Fibroblast of upper back skin (primary cell): ENCODE measurements at places on chromosomes 7 and 10.
A peak's percentile ranks its signal among the peaks of the same experiment; 100 is the strongest.

DNA sequence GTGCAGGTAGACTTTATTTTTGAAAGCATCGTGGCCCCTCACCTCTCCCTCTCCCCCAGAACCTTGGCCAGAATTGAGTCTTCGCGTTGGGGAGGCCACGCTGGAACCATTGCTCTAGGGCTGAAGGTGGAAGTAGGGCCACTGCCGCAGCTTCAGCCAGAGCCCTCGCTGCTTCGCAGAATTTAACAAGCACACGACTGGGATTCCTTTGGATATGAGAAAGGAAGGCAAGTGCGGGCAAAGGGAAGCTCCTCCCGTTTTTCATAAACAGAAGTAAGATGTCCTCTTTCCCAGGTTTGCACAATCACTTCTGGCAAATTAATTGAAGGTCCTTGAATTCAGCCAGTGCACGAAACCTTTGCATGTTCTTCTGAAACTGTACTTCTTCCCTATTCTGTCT is 168.1 kb downstream of the CCDC3 start:
- DNase-seq: no peak

GRCh38 chr10:103613616-103614015 is 120.1 kb downstream of the NEURL1 start:
- no peak for DNase-seq

DNA sequence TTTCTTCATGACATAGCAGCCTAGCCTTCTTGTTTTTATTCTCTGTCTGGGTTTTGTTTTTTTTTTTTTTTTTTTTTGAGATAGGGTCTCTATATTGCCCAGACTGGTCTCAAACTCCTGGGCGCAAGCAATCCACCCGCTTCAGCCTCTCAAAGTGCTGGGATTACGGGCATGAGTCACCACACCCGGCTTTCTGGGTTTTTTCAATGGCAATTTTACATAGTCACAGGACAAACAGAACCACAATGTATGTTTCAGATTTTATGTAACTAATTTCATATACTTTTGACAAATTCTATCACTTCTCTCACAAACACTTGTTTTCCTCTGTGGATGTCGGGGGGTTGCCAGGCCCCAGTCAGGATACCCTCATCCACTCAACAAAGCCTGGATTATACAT is 16.5 kb downstream of the DOCK4 start:
- DNase-seq: no peak

DNA sequence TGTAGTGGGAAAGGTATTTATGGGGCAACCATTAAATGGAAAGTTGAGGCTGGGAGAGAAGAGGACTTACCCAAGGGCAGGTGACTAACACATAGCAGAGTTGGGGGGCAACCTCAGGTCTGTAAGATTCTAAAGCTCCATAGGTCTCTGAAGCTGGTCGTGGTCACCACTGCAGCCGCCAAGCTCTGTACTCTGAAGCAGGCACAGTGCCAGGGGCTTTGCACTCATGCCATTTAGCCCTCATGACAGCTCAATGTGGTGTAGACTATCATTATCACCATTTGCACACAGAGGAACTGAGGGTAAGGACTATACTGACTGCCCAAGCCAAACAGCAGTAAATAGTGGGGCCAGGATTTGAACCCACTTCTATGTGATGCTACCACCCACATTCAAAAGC is 32.5 kb upstream of the TMEM273 start:
- peak; percentile 13 for DNase-seq

GRCh38 chr10:73501651-73502050 is 5.8 kb upstream of the PPP3CB start:
- DNase-seq: no peak

GRCh38 chr7:151186640-151187408 is at the start of gene ASB10:
ASB10 (minus strand) TSS chr7:151187250; CDS start chr7:151187130, 120 bp downstream.
- DNase-seq: no peak

DNA sequence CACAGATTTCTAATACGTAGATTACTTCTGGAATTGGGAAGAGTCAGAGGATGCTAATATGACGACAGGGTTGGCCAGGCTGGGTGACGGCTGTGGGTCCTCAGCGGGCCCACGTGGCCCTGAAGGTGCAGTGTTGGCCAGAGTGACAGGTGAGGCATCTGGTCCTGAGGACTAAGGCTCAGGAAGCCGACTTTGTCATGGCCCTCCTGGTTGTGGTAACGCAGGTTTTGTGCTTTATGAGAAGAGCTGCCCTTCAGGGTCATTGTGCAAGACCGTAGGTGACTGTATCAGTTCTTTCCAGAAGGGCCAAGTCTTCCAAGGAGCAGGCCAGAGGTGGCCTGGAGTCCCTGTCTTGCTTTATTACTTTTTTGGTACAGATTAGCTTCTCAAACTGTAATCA is 2.5 kb downstream of the EIF3B start:
- no peak for DNase-seq

- no peak for DNase-seq
Observed at GRCh38 chr7:5357951-5358350, 65.7 kb downstream of the TNRC18 start.

GRCh38 chr7:76282344-76283253 is 19.9 kb upstream of the HSPB1 start:
- no peak for DNase-seq

DNA sequence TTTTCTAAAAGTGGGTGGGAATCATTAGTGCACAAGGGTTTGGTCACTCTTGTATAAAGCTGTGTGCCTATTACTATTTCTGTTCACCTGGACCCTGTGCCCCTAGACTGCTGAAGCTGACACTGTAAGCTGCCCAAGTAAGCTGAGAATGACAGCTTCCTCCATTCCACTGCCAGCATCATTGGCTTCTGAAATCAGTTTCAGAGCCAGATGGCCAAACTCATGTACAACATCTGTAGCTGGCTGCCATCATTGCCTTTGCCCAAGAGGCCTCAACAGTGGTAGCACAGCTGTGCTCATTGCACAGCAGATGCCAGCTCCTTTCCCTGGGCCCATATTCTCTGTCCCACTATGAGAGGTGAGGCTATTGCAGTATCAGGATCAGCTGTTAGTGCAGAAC is 165.7 kb downstream of the CPEB3 start:
- no peak for DNase-seq

DNA sequence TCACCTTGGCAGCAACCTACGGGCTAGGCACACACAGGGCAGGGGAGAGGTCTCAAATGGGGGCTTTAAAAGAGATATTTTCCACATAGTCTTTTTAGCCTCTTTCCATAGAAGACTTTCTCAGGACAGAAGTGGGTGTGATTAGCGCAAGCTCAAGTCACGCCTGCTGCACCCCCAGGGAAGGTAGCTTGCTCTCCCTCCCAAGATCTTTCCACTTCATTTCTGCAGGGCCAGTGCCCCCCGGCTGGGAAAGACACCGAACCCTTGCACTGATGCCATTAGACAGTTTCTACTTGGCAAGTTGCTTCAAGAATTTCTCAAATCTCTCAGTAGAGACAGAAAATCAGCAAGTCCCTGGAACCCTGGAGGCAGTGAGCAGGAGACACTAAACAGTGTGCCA is 19.4 kb downstream of the CHST15 start:
- DNase-seq: no peak

DNA sequence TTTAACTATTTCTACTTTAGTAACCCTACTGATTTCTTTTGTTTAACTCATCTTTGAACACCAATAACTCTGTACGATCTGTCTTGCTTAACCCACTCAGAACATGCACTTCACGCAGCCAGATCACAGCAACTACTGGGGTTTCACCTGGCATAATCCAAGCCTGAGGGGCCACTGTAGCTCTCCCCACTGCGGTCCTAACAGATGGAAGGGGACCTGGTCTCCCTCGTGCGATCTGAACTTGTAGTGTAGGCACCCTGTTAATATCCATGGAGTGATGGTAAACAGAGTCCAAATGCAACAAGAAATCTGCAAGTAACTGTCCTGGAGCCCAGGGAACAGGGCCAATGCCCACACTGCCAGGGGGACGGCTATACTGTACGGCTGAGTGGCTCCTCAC is 45.5 kb downstream of the INSIG1 start:
- no peak for DNase-seq

DNA sequence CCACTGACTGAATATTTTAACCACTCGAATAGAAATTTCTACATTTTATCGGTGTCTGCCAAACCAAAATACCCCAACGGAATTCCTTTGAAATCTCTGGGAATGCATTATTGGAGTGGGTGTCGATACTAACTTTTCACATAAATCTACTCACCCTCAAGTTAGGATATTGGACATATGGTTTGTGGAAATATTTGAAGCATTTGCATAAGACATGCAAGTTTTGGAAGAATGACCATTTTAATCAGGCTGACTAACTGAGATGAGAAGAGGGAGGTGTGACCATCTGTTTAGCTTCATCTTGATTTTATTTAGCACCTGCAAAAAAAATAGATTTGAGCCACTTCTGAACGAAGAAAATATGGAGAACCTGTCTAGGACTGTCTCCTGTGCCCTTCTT is 61.2 kb downstream of the KLF6 start:
- DNase-seq: peak; percentile 96

DNA sequence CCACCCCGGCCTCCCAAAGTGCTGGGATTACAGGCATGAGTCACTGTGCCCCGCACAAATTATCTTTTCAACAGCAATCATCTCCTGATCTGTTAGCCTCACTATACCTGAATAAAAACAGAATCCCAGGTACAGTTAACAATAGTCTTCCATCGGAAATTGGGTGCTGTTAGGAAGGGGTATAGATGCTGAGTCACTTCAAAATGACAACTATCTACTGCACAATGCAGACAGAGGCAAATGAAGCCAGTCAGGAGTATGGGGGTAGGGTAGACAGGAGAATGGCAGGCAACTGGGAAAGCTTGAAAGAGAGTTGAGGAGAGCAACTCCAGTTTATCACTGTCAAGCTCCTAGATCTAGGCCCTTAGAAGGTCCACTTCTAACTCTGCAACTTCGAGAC is 40.3 kb downstream of the LBX1 start:
- no peak for DNase-seq

GRCh38 chr7:100489824-100490223 is 6.1 kb downstream of the NYAP1 start:
- peak; percentile 94 for DNase-seq

DNA sequence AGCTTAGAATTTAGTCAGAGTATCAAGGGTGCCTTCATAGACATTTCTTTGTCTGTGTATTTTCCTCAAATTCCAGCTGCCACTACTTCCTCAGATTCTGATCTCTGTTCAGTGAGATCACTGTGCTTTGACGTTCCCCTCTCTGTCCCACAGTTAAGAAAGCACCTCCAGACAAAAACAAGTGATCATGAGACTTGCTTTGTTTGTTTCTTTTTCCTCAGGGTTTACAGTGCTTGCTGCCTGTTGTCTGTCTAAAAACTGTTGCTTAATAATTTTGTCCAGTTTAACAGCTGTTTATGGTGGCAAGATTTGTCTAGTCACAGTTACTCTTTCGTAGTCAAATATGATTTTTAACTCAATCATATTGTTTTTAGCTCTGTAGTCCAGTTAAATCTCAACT is 29.1 kb downstream of the TRUB1 start:
- no peak for DNase-seq

DNA sequence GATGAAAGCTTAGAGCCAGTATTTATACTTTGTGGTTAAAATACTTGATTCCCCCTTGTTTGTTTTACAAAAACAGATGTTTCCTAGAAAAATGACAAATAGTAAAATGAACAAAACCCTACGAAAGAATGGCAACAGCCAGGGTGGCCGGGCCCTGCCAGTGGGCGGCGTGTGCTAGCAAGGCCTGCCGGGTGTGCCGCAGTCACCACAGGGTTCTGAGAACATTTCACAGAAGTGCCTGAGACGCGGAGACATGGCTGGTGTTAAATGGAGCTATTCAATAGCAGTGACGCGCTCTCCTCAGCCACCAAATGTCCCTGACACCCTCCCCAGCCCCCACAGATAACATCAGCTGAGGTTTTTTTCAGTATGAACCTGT is 14.5 kb downstream of the GPR146 start:
- peak; percentile 13 for DNase-seq

GRCh38 chr7:121882731-121883130 is 9.8 kb downstream of the PTPRZ1 start:
- DNase-seq: no peak

DNA sequence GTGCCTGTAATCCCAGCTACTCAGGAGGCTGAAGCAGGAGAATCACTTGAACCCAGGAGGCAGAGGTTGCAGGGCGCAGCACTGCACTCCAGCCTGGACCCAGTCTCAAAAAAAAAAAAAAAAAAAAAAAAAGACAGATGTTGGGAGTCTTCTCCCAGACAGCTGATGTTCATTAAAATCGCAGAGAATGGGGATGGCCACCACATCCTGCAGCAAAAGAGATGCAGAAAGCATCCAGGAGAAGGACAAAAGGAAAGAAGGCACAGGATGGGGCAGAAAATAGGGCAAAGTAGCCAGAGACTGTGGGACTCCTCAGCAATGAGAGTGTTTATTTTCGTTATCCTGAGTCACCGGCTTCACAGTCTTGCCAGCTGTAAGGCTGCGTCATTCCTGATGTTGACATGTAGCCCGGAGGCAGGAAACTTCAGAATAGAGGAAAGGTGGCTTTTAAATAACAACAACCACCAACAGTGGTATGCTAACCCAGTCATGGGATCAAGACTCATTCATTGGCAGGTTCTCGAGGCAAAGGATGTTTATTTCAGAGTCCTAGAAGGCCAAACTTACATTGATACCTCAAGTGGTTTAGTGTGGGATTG is 149.5 kb upstream of the SVIL start:
- peak; percentile 95 for DNase-seq

- DNase-seq: peak; percentile 98
Observed at GRCh38 chr7:229184-229964, 37.0 kb downstream of the FAM20C start.

DNA sequence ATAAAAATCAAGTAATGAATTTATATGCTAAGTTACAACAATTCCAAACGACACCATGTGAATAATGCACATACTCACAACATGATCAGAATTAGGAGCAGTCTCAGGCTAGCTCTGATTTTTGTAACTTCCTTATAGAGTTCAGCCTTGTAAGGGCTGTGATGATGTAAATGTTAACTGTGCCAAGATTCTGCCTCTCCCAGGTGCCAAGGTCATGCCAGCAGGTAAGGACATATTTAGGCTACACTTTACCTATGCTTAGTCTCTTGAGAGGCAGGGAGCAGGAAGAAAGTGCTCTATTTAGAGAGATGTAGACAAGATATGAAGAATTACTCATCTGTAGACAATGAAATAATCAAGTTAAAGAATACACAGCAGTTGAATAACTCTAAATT is 53.6 kb upstream of the AGR3 start:
- DNase-seq: no peak

DNA sequence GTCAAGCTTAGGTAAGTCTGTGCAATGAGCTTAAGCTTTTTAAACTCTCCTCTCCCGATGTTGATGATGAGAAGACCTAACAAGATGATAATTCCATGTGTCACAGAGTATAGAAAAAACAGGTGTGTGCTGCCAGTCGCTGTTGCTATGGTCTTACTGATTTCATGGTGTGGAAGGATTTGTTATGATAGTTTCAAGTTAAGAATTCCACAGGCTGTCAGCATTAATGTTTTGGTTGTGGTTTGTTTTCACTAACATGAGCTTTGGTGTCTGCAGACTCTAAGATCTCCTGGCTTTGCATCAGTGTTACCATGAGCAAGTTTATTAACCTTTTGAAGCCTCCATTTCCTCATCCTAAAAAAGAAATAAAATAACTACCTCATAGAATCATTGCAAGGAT is 123.7 kb downstream of the NSUN6 start:
- DNase-seq: no peak

GRCh38 chr7:158324397-158325360 is 262.9 kb downstream of the PTPRN2 start:
- no peak for DNase-seq

- DNase-seq: no peak
Observed at GRCh38 chr10:17412323-17412722, 42.1 kb downstream of the ST8SIA6 start.

- no peak for DNase-seq
Observed at GRCh38 chr7:112743811-112744210, 46.4 kb downstream of the TMEM168 start.

- DNase-seq: no peak
Observed at GRCh38 chr7:122584676-122585251, 114.2 kb downstream of the RNF133 start.
